EH (cell line): ENCODE measurements at places on chromosomes 13 and 19.

- peak; percentile 61 for DNase-seq
Measured at GRCh38 chr19:34096020-34096915, 76.0 kb upstream of the LSM14A start.

- DNase-seq: no peak
Measured at GRCh38 chr13:77521595-77522367, 13.7 kb upstream of the SCEL start.

GRCh38 chr13:96216543-96216942 lies 126.6 kb downstream of the HS6ST3 start:
- no peak for DNase-seq

DNA sequence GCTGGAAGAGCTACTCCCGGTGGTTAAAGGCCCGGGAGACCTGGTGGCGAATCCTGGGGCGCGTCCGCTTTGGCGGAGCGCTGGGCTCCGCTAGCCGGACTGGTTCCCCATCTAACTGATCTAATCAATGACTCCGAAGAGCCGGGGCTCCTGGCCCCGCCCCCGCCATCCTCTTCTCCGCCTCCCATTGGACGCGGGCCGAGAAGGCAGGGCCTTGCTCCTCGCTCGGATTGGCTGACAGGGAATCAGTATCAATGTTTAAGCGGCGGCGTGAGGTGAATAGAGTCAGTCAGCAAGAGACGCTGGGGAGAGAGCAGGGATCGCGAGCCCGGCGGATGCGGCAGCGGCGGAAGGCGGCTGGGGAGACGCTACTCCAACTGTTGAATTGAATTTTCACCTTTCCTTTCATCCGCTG lies 1.7 kb upstream of the PCDH17 start:
- DNase-seq: peak; percentile 58

DNA sequence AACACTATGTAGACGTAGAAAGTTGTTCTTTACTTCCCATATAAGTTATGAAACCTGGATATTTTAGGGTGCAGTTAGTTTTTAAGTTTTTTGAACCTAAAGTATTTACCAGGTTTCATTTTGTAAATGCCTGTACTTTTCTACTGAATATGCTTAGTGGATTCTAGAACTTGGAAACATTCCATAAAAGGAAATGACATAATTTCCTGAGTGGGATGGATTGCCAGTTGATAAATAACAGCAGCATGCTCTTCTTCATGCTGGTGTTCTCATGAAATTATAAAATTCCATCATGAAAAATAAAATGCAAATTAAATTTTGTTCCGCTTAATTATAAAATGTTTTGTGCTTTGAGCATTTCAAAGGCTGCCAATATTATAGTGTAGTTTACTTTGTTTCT lies 362.2 kb upstream of the PCDH20 start:
- DNase-seq: no peak

DNA sequence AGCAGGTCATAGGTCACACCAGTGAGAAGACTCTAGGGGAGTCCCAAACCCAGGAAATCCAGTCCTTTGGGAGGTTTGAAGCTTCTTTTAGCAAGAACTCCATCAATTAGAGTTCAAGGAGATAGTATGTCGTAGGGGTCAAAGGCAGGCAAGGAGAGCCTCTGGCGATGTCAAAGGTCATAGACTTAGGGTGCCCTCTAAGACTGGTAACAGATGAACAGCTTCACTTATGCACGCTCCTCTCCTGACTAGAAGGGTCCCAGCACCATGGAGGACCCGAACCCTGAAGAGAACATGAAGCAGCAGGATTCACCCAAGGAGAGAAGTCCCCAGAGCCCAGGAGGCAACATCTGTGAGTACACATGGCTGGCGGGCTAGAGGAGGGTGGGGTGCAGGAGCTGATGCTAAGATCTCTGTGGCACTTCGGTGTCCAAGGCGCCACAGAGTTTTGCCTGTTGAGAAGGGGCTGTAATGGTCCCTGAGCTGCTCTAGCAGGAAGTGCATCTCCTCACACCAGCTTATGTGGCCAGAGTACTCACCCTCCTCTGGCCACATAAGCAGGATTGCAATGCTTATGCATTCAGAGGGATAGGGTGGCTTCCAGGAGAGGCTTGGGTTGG lies 557 bp downstream of the ZNF576 start:
- peak; percentile 24 for DNase-seq

DNA sequence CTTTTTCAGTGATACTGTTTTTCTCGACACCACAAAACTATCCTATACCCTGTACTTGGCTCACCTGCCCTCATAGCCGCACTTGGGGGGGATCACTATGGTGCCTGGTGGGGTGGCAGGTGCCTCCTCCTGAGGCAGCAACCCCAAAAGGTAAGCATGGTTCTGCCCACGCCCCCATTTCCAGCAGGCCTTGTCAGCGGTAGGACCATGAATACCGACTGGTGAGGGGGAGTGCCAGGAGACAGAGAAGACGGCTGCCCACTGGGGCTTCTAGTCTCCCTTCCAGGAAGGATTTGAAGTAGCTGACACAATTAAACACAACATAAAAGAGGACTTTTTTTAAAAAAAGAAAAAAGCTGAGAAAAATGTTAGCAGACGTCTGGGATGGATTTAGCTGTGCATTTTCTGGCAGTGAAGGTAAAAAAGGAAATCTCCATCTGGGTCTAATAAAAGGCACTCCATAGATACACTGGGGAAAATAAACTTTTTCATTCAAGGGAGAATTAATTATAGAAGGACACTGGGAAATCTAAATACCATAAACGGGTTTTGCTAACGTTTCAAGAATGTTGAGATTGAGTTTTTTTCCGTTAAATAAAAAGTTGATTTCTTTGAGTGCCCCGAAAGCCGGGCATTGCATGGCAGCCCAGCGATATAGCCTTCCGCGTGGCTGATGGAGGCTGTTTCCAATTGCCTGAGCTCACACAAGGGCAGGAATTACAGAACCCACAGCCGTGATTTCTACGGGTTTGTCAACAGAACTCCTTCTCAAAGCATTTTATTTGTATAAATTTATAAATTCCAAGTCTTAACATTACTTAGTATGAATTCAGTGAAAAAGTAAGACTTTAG lies 45.1 kb downstream of the ATP11A start:
- DNase-seq: peak; percentile 65

- peak; percentile 83 for DNase-seq
Measured at GRCh38 chr13:84607261-84608013, 725.2 kb upstream of the SLITRK1 start.

GRCh38 chr19:2517881-2518601 lies 42.1 kb downstream of the GADD45B start:
- DNase-seq: no peak

DNA sequence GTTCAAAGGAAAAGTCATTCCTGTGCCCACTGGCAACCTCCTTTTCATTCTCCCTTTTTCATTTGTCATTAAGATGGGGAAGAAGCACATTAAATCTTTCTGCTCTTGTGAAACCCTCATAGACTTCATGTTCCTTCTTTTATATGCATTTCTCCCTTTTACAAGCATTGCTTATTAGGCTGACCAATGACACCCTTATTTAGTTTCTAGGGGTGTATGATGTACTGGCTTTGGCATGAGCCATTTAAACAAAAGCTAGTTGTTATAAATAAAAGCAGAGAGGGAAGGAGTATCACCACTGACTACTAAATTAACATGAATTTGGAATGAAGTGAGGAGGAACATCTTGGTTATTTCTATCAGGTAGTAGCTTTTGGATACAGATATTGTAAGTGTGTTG lies 68.2 kb upstream of the PCDH9 start:
- no peak for DNase-seq

DNA sequence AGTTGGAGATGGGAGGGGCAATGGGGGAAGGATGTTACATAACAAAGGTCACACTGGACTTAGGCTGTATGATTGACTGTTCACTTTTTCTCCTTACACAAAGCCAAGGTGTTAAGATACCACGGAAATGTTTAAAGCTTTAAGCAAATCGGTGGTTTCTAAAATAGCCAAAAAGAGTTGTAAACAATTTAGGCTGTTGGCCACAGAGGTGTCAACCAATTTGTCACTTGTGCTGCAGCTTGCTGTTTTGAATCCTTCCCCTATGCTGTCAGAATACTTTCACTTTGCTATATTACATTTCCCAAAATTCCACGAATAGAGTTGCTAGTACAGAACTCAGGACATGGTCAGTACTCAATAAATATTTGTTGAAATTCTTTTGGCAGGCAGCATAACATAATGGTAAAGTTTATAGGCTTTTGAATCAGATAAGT lies 149.3 kb downstream of the VWA8 start:
- DNase-seq: no peak

GRCh38 chr13:42969565-42970172 lies 22.4 kb downstream of the EPSTI1 start:
- DNase-seq: peak; percentile 79

DNA sequence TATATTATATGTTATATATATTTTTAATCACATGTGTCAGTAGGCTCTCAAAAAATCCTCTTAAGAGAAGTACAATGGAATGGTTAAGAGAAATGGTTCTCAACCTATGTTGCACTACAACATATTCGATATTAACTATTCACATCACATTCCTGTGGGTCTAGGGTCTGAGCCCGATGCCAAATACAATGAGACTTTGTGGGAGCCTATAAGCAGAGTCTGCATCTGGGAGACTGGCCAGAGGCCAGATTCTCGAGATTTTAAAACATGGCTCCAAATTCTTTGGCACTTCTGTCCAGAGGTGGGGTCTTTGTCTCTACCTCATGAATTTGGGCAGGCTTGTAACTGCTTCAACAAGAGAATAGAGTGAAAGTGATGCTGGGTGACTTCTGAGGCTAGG lies 79.4 kb upstream of the NBEA start:
- DNase-seq: no peak

- peak; percentile 14 for DNase-seq
Measured at GRCh38 chr19:19110410-19111135, 27.7 kb downstream of the TMEM161A start.

- DNase-seq: peak; percentile 69
Measured at GRCh38 chr19:2259336-2259735, 3.1 kb upstream of the JSRP1 start.

DNA sequence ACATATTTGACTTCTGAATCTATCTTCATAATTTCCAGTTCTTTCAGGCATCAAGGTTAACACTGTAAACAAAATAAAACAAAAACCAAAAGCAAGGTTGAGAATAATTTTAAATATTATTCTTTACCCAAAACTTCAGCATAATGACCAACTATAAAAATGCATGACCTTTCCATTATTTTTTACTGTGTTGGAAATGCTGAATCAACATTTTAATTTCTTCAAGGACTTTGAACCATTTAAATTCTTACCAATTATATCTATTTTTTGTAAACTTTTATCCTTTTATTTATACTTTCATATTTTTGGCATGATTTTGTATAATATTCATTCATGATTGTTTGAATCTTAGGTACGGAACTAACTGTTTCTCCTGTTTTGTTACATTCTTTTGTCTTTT lies 6.9 kb downstream of the ZNF585A start:
- no peak for DNase-seq

DNA sequence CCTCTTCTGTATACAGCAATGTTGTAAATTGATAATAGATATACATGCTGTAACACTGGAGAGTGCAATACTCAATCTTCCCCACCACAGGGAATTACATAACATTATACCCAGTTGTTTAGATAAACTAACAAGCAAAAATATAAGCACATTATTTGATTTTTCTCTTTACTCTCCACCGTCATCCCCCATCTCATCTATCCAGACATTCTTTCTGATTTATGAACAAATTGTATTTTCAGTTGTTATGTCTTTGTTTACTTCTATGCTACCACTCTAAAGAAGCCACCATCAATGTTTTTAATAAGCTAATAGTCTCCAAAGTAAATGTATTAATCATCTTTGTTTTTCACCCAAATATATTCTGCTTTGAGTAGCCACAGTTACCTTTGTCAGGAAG lies 490.7 kb upstream of the GPC6 start:
- no peak for DNase-seq

DNA sequence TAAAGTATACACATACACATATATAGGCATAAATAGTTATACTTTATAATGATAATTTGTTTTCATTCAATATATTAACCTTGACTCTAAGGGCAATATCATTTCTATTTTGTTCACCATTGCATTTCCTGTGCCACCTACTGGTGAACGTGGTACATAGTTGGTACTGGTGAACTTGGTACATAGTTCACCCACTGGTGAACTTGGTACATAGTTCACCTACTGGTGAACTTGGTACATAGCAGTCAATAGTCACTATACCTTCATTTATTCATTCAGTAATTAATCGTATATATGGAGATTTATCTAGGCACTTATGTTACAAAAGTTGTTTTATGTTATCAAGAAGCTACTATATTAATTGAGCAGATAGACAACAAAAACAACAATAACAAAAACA lies 172.6 kb upstream of the ATXN8OS start:
- DNase-seq: no peak

DNA sequence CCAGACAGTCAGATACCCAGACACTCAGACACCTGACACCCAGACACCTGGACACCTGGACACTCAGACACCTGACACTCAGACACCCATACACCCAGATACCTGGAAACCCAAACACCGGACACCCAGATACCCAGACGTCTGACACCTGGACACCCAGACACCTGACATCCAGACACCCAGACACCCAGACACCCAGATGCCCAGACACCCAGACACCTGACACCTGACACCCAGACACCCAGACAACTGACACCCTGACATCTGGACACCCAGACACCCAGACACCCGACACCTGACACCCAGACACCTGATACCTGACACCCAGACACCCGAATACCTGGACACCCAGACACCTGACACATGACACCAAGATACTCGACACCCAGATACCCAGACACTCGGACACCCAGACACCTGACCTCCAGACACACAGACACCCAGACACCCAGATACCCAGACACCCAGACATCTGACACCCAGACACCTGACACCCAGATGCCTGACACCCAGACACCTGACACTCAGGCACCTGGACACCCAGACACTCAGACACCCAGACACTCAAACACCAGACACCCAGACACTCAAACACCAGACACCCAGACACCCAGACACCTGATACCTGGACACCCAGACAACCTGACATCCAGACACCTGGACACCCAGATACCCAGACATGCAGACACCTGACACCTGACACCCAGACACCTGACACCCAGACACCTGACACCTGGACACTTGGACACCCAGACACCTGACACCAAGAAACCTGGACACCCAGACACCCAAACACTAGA lies 19.1 kb downstream of the C19orf12 start:
- DNase-seq: no peak

DNA sequence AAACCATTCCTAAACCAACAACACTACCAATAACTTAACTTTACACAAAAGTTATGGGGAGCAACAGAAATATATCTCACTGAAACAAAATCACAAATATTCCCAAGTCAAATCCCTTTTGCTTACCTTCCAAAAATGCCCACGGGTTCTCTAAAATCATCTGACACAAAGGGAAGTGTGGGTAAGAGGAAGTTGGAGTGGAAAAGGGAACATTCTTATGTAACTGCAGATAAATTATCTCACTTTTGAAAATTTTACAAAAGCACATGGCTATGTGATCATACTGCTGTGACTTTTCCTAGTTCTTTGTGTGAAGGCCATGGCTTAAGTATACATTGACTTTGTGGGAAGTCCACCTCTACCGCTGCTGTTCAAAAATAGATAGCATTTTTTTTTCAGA lies 350.5 kb downstream of the GPC6 start:
- no peak for DNase-seq

GRCh38 chr13:40514802-40515201 lies 151.6 kb downstream of the FOXO1 start:
- no peak for DNase-seq
